Foreskin keratinocyte (primary cell): ENCODE measurements at places on chromosomes 16 and 17. TPM values are rescaled to one million over a fixed set of nuclear protein-coding genes. Genes with fewer than 3 reads are reported as not detected.

DNA sequence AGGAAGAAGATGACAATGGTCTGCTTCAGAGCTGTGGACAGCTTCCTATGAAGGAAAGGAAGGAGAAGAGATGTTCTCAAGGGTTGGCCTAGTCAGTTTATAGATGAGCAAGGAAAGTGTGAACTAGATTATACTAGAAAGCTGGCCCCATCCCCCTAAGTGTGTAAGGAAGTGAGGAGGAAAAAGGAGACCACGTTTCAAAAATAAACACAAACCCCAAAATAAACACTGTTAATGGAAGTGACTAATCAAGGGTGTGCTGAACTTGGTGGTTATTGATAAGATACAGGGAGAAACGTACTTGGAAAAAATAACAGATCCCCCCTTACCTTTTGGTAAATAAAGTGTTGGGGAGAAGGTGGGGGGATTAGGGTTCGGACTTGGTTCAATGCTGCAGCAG lies 267.1 kb downstream of the SOX9 start:
- no peak for DNase-seq

- no peak for DNase-seq
Observed at GRCh38 chr17:61388561-61389356, 10.9 kb upstream of the TBX2 start.

DNA sequence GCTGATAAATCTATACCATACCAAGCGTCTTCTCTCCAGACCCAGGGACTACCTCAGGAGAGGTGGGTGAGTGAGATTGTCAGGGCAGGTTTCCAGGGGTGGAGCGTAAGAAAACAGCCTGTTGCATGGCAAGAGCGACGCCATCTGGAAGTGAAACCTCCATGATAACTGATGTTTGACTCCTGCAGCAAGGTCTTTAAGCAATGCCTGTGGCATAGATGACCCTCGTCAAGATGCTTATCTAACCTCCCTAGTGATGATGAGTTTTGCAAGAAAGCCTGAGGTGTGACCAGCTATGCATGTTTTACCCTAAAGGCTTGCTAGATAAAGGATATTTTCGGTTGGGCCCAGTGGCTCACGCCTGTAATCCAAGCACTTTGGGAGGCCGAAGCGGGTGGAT lies 71.6 kb downstream of the GSG1L start:
- DNase-seq, result no peak

DNA sequence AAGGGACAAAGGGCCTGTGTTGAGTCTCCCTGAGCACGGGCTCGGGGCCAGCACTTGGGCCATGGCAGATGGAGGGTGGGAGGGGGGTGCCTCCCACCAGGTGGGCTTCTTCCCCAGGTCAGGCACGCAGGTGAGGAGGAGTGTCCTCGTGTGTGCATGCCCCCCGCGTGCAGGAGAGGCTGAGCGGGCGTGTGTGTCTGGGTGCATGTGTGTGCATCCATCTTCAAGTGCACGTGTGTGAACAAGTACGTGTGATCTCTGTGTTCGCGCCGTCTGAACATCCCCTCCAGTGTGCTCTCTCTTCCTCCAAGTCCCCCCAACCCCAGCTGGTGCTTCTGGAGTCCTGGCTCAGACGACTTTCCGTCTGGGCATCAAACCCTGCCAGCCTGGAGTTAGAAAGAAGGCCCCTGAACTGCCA lies 2.7 kb upstream of the ZG16B start:
- no peak for DNase-seq

DNA sequence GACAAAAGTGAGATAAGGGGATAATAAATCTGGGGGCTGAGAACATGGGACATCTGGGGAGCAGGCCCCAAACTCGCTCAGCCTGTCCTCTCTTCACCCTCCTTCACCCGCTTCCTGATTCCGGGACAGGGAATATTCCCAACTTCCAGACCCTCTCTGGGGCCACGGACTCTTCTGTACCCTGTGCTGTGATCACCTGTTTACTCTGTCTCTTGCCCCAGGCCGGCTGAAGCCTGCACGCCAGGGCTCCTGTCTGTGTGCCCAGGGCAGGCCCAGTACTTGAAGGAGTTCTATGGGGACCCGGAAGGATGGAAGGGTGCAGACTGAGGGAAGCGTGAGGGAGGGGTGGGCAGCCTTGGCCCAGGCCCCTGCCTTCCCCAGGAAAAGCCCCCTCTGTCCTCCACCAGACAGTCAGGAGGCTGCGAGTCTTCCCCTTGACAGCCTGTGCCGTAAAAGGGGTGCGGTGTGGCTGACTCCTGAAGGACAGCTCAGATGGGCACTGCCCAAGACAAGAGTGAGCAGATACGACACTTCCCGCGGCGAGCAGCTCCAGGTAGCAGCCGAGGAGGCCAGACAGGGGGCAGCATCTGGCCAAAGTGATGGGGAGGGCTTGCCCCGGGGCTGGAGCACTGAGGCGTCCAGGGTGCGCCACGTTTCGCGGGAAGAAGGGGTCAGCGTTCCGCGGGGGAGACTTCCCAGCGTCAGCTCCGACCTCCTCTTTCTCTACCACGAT lies 1.0 kb upstream of the CCNF start:
- DNase-seq, result no peak

DNA sequence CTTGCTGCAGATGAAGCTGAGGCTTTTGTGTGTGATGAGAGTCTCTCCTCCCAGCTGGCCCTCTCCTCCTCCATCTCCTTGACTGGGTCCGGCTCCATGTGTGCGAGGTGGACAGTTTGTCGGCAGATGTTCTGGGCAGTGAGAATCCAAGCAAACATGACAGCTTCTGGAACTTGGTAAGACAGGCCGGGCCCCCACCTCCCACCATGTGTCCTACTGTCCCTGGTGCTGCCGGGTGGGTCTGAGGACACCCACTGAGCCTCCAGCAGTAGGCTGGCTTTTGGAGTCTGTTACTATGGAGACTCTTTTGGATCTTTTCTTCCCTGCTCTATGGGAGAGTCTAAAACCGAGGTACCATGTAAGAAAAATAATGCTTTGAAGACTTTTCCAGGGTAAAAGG lies 12.7 kb downstream of the NUP85 start:
- no peak for DNase-seq

DNA sequence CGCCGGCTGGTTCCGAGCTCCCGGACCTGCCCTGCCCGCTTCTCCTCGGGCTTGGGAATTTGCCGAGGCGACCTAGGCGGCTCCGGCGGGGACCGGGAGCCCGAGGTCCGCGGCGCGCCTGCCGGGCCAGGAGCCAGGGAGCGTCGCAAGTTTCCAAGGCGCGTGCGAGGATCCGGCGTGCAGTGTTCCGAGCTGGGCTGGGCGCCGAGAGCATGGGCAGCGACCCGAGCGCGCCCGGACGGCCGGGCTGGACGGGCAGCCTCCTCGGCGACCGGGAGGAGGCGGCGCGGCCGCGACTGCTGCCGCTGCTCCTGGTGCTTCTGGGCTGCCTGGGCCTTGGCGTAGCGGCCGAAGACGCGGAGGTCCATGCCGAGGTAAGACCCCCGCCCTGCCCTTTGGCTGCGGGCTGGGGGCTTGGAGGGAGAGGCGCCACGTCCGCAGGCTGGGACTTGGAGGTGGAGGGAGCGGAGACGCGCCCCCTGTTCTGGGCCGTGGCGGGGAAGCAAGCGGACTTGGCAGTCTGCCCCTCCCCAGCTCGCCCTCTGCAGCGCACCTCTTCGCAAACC lies 668 bp downstream of the MMP15 start:
- DNase-seq, result peak; percentile 42

DNA sequence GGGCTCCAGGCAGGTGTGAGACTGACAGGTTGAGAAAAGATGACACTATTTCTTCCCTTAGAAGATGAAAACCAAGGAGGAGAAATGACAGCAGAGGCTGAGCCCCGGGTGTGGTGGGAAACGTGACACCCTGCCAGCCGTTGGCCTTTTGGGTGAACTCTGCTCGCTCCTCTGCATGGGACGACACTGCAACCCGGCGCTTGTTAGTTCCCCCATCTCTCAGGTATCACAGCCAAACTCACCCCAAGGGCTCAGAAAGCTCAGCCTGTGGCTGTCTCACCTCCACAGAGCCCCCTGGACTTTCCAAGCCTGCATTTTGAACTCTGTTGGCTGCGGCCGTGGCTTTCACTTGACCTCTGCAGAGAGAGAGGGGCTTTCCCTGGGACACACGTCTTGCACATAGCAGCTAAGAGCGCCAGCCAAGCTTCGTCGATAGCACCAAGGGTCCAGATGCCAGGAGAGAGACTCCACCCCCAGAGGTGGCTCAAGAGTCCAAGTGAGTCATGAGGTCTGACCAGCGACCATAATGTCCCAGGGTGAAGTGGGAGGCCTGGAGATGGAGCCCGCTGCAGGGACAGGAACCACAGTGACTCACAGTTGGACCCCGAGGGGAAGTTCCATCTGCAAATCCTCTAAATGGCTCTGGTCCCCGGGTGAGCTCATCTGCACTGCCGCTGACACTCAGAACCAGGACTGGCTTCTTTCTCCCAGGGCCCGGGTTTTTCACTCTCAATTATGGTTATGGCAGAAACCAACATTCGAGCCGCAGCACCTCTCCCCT lies 301.9 kb downstream of the SOX9 start:
- peak; percentile 42 for DNase-seq

Gene FAM117A
- total RNA-seq, result 6.9 and 7.2 TPM in 2 replicates

Gene RHBDF2
- 38.1 and 49.0 TPM in 2 replicates for total RNA-seq
